ENCODE measurements at places on chromosomes 13 and 19. TPM values are rescaled to one million over a fixed set of nuclear protein-coding genes. Genes with fewer than 3 reads are reported as not detected.

- no peak for DNase-seq
Measured at GRCh38 chr13:28716511-28716910, 2.3 kb downstream of the SLC46A3 start.

GRCh38 chr13:79516595-79516994 lies 35.6 kb downstream of the NDFIP2 start:
- DNase-seq, result no peak

Gene SPACA4
- total RNA-seq, result not detected

Gene CGB5
- not detected for total RNA-seq

Gene CEACAM8
- 0.19 TPM for total RNA-seq

Gene TTC9B
- total RNA-seq, result not detected

- no peak for DNase-seq
Measured at GRCh38 chr19:33736158-33736557, 60.5 kb upstream of the KCTD15 start.

- no peak for DNase-seq
Measured at GRCh38 chr19:1760020-1760419, 6.7 kb downstream of the ONECUT3 start.

DNA sequence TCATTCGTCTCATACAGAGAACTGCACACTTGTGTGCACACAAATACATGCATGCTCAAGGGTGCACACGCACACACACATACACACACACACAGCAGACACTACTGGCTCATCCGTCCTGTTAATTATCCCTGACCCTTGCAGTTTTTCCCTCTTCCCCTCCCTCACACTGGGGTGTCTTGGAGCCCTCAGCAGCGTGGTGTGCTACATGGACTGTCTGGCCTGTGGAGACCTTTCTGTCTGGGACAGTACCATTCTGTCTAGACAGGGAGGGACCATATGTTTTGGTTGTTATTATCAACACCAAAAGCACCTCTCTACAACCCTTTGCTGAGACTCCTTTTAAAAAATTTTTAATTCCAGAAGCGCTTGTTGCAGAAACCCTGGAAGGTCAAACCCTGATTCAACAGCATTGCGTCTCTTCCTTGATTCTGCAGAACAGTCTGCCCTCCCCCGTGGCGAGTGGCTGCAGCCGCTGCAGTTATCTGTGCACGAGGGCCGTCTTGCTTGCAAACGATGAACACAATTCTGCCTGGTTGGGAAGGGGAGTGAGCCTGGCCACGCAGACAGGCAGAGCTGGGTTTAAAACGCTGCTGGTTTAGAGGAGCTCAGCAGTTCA lies 374.0 kb downstream of the IRS2 start:
- DNase-seq, result peak; percentile 57

Gene FGF22
- total RNA-seq, result 0.36 TPM

- DNase-seq, result no peak
Measured at GRCh38 chr19:54616821-54617560, 13.3 kb upstream of the LILRB1 start.

GRCh38 chr19:2500841-2501261 lies 24.9 kb downstream of the GADD45B start:
- no peak for DNase-seq

DNA sequence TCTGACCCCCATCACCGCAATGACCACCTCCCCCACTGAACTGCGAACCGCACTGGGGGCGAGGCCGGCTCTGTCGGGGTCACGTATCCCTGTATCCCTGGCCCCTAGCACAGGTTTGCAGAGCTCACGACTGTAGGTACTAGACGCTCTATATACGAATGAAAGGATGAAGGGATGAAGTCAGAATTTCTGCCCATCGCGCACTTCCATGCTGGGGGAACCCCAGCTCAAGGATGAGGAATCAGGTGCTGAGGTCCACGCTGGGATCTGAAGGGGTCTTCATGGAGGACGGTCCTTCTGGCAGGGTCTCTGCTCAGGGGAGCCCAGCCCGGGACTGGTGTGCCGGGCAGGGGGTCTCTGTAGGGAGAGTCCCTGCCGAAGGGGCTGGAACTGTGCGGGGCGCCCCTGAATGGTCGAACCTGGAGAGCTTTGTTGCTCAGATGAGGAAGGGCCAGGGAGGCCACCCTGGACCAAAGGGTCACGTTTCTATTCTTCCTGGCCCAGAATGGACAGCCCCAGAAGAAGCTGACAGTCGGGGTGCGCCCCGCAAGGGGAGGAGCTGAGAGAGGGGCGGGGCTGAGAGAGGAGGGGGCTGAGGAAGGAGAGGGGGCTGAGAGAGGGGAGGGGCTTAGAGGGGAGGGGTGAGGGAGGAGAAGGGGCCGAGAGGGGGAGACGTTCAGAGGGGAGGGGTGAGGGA lies 37.9 kb upstream of the SEMA6B start:
- no peak for DNase-seq

- DNase-seq, result no peak
Measured at GRCh38 chr13:98454389-98454881, 122.5 kb downstream of the STK24 start.

DNA sequence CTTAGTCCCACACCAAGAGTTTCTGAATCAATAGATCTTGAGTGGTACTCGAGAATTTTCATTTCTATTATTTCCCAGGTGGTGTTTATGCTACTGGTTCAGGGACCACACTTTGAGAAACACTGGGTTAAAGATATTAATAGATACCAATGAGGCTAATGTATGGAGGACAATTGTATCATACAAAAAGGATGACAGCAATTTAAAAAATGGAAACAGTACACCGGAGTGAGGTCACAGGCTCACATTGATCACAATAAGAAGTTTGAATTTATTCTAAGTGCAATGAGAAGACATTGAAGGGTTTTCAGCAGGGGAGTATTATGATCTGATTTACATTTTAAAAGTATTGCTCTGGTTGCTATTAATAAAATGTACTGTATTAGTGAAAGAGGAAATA lies 488.3 kb downstream of the PCDH17 start:
- no peak for DNase-seq

- no peak for DNase-seq
Measured at GRCh38 chr13:107716241-107716640, 499.1 kb downstream of the LIG4 start.

DNA sequence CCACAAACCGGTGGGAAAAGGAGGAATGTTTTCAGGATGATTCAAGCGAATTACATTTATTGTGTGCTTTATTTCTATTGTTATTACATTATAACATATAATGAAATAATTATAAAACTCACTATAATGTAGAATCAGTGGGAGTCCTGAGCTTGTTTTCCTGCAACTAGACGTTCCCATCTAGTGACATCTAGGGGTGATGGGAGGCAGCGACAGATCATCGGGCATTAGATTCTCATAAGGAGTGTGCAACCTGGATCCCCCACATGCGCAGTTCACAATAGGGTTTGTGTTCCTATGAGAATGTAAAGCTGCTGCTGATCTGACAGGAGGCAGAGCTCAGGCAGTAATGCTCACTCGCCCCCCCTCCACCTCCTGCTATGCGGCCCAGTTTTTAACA lies 54.5 kb downstream of the SPTBN4 start:
- DNase-seq, result no peak

Gene CCDC8
- 18.8 TPM for total RNA-seq

Gene IRF2BP1
- 15.6 TPM for total RNA-seq

- peak; percentile 84 for DNase-seq
Measured at GRCh38 chr19:10503002-10503789, at the start of gene KEAP1. Gene KEAP1 (minus strand): TSS chr19:10503356. CDS start chr19:10500033, 3,323 bp downstream.

DNA sequence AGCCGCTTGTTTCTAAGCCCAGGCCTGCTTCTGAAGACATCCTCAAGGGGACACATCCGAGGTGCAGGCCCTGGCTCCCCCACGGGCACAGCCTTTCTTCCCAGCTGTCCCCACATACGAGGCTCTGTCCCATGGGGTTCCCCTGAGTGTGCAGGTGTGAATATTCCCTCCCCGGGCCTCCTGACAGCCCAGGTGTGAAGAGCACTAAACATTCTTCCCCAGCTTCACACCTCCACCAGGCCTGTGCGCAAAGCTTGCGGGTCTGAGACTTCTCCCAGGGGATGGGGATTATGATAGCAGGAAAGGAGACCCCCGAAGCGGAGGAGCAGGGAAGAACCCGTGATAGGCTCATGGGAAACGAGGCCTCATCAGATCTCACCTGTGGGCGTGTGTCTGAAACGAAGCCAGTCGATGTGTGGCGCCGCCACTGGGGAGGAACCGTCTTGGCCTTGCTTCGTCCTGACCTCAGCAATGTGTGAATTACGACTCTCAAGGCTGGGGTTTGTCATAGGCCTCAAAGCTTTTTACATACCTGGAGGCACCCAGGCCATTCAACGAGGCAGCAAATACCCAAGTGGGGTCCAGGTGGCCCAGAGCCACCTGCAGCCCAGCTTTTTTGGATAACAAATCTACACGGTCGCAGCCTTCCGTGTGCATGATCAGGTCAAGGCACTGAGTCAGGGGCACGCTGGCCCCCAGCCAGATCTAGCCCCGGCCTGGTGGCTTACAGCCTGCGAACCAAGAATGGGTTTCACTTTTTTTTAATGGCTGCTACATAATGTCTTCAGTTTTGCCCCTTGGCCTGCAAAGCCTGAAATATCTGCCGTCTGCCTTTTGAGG lies 134.3 kb downstream of the STK24 start:
- DNase-seq, result peak; percentile 21

DNA sequence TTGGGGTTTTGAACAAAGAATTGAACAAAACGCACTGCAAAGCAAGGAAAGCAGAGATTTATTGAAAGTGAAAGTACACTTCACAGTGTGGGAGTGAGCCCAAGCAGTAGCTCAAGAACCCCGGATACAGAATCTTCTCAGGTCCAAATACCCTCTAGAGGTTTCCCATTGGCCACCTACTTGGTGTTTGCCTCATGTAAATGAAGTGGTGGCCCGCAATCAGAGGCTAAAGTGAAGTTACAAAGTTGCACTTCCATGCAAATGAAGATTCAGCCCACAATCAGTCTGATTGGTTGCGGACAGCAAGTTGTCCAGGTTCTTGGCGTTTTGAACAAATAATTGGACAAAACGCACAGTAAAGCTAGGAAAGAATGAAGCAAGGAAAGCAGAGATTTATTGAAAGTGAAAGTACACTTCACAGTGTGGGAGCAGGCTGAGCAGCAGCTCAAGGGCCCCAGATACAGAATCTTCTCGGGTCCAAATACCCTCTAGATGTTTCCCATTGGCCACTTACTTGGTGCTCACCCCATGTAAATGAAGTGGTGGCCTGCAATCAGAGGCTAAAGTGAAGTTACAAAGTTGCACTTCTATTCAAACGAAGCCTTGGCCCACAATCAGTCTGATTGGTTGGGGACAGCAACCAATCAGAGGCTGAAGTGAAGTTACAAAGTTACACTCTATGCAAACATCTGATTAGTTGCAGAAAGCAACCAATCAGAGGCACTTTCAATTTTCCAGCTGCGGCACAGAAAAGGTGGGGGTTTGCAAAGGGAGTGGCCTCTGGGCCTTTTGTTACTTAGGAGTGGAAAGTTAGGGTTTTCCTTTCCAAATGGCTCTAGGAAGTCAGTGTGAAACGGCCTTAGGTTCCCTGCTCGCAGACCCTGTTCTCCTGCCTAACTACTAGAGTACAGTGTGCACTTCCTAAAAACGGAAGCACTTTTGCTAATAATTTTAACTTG lies 4.8 kb upstream of the TM9SF2 start:
- DNase-seq, result no peak

- no peak for DNase-seq
Measured at GRCh38 chr13:103844471-103844870, 778.3 kb upstream of the SLC10A2 start.

GRCh38 chr13:39959497-39960144 lies 304.2 kb downstream of the COG6 start:
- no peak for DNase-seq

DNA sequence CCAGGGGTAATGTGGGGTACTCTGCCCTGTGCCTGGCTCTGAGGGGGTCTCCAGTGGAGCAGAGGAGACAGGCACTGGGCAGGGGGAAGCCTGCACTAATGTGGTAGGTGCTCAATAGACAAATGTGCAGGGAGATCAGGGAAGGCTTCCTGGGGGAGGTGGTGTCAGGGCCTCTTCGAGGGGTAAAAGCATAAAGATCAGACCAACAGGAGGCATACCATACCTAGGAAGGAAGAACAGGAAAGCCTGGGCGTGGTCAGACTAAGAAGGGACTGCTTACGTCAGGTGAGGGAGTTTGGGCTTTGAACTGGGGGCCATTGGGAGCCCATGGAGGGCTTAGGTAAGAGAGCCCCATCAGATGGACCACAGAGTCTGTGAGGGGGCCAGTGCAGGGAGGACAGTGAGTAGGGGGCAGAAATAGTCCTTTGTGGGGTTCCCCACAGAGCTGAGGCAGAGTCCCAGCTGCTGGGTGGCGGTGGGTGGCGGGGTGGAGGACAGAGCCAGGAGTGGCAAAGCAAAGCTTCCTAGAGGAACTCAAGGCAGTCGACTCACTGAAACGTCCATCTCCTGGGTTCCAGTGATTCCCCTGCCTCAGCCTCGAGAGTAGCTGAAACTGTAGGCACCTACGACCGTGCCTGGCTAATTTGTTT lies 8.8 kb downstream of the PRR36 start:
- no peak for DNase-seq

Gene PCID2
- 33.3 TPM for total RNA-seq

DNA sequence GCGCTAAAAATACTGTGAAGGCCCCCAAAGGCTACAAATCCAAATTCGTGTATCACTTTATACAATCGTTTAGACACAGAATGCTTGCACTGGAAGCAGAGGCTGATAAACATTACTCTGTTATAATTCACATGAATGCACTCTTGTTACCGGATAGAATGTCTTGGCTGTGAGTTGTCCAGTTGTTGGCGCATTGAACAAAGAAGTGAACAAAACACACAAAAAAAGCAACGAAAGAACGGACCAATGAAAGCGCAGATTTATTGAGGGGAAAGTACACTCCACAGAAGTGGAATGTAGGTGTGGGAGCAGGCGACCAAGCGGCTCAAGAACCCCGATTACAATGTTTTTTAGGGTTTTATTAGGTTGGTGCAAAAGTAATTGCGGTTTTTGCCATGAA lies 529 bp upstream of the ZNF418 start:
- no peak for DNase-seq

DNA sequence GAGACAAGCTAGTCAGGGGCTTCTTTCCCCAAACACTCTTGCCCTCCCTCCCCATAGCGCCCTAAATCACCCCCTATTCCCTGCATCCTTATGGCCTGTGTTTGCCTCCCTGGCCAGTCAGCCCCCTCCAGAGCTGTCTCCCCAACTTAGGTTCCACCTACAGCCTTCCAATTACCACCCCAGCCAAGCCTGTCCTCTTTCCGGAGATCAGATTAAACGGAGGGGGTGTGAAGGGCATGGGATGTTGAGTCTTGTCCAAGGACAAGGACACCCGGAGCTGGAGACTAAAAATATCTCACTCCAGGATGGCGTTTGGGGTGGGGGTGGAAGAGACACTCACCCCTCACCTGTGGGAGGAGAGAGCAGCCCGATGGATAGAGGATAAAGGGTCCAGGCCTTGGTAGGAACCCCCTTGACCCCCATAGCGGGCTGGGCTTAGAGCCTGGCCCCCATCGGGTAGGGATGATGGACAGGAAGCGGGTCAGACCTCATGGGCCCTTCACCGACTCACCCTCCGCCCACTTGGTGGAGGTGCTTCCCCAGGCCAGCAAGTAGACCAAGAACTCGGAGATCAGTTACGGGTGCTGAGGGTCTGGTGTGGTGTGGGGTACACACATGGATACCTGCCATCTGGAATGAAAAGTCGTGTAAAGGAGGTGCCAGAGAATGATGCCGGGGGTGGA lies 6.0 kb downstream of the ZNF865 start:
- no peak for DNase-seq

Measured in aorta (tissue), 5 donors.